ENCODE measurements at places on chromosomes 2 and 18.

DNA sequence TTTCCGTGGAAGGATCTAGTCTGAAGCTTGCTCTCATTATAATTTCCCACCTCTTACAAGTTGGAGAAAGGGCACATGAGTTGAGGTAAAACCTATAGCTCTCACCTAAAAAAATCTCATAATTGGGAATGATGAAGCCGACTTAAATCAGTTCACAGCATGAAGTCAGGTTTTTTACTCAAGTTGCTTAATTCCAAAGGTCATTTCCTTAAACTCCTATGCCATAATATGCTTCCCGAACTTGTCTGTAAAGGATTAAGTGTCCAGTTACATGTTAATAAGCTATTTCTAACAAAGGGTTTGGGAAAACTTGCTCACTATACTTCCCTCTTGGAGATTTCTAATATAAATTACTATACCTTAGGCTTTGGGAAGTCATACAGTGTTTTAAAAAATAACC lies 481.2 kb downstream of the NUP35 start:
- DNase-seq: no peak

GRCh38 chr18:46588971-46589660 lies 67.9 kb downstream of the LOXHD1 start:
- no peak for DNase-seq

- DNase-seq: no peak
Measured at GRCh38 chr2:101190747-101191516, 39.8 kb upstream of the TBC1D8 start.

GRCh38 chr2:163662141-163662780 lies 73.5 kb downstream of the FIGN start:
- no peak for DNase-seq

GRCh38 chr2:237996021-237996593 lies 29.3 kb downstream of the UBE2F start:
- no peak for DNase-seq

DNA sequence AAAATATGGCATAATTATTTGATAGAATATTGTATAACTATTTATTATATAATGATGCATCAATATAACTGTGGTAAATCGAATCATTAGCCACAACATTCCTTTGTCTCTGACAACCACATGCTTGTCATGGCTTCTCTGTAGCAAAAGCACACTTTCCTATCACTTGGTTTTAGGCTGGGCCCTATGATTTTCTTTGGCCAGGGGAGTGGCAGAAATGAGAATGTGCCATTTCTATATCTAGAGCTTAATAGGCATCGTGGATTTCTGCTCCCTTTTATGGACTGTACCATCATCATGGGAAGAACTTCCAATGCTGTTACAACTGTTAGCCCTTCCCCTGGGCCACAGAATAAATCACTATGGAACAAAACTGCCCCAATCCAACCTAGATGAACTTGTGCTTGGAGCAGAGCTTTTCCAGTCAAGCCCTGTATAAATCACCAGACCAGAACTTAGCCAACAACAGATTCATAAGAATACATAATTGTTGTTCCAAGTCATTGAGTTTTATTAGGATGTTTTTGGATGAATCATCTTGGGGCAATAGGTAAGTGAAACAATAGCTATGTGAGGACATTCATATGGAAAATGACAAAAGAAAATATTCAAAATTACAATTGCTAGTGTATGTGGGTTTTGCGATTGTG lies 715.8 kb downstream of the ERBB4 start:
- DNase-seq: no peak

- no peak for DNase-seq
Measured at GRCh38 chr2:160731856-160732255, 238.2 kb upstream of the RBMS1 start.

DNA sequence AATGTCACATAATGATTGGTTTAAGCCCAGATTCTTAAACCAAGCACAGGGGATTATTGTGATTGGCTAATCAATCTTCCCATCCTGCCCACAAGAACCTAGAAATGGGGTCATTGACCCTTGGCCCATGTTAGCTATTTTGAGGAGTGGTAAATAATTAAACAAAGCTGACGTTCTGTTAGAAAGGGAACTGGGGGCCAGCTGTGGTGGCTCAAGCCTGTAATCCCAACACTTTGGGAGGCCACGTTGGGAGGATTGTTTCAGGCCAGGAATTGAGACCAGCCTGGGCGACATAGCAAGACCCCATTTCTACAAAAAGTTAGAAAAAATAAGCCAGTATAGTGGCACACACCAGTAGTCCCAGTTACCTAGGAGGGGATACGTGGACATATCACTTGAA lies 37.8 kb upstream of the PTPN4 start:
- DNase-seq: no peak

DNA sequence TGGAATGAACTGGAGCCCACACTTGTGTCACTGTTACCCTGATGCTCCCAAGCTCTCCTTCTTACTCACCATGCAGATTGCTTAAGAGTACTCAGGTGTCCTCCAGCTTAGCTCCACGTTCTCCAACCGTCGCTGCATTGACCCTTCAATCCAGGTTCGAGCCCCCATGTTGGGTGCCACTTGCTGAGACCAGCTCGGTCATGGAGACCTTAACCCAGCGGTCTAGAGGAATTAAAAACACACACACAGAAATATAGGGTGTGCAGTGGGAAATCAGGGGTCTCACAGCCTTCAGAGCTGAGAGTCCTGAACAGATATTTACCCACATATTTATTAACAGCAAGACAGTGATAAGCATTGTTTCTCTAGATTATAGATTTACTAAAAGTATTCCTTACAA lies 229.1 kb upstream of the APCDD1 start:
- no peak for DNase-seq

- DNase-seq: no peak
Measured at GRCh38 chr2:84301717-84302116, 157.4 kb downstream of the SUCLG1 start.

DNA sequence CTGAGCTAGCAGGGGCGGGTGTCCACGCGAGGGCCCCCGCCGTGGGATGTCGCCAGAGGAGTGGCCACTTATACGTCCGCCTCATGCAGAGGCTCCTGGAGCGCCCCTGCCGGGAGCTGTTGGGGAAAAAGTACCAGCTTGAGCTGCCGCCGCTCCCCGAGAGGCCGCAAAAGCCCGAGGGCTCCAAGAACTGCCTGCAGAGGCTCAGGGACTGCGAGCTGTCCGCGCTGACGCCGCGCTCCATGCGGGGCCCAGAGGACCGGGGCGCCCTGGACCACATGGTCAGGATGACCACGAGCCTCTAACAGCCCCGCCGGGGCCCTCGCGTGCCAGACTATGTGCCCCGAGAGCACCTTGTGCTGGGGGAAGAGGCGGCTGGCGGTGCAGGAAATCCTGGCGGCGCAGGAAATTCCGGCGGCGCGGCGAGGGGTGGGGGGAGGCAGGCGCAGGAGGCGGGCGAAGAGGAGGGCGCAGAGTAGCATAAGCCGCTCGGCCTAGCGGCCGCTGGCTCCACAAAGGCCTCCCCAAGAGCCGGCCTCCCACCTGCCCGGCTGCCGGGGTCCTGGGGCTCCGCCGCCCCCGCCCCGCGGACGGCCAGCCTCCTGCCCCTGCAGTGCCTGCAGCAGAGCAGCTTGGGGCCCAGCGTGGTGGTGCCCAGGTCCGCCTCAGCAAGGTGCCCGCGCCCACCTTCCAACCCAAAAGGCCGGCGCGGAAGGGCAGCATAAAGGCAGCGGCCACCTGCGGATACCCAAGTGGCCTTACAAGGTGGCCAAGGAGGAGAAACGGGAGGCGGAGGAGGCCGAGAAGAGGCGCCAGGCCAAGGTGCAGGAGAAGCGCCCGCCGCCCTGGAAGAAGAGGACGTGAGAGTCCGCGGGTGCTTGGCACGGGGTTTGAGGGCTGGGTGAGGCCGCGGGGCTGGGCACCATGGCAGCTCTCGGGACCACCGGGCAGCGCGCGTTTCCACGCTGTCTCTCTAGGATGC lies 42.1 kb upstream of the TRIM43B start:
- peak; percentile 83 for DNase-seq

DNA sequence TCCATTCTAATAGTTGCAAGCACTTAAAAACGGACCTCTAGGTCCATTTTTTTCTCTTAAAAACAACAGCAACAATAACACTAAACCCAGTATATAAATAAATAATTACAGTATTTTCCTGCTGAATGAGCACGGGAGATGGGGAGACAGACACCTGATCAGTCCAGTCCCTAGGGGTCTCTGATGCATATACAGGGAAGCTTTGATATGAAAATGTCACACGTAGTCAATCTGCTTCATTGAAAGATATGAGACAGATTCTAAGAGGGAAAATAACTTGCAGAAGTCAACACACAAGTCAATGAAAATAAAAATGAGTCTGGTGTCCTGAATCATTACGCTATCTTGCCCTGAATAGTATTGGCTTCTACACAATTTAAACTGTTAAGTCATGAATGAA lies 523.3 kb upstream of the SLC8A1 start:
- no peak for DNase-seq

DNA sequence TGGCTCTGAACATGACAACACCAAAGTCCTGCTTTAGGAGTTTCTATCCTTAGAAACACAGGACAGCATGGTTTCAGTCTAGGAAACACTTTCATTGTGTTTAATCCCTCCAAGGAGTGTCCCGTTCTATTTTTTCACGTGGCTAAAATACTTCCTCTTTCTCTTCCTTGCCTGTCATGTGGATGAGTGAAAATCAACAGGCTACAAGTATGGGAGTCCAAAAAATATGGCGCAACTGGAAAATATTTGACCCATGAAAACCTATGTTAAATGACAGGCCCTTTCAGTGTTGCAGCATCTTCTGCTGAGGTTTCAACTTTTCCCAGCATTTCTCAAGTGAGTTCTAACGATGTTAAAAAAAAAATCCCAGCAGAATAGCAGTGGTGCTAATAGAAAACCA lies 146.3 kb downstream of the LAMA3 start:
- DNase-seq: no peak
